ENCODE measurements at places on chromosomes 1 and 21.

GRCh38 chr21:25518491-25518911 is 88.8 kb downstream of the MRPL39 start:
- no peak for DNase-seq

DNA sequence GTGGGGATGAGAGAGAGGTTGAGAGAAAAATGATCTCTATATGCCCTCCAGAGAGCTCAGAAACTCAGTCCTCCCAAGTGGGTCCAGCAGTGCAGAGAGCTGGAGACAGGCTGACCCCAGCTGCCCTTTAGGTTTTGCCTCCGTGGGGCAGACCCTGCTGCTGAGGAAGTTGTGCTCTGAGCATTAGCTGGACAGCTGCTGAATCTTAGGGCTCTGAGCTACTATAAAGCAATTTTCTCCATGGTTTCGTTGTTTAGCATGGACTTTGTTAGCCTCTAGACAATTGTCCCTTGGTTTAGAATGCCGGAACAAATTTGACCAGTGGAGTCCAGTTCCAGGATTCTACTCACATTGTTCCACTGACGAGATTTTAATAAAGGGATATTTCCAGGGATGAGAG is 22.1 kb downstream of the BATF3 start:
- peak; percentile 77 for DNase-seq

DNA sequence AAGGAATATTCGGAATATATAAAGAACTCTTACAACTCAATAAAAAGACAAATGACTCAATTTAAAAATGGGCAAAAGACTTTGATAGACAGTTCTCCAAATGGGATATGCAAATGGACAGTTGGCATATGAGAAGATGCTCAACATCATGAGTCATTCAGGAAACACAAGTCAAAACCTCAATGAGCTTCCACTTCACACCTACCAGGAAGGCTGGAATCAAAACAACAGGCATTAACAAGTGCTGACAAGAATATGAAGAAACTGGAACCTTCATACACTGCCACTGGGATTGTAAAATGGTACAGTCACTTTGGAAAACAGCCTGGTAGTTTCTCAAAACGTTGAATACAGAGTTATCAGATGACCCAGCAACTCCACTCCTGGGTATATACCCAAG is 17.2 kb downstream of the PGBD5 start:
- DNase-seq, result no peak

GRCh38 chr1:160653620-160654016 is 6.8 kb upstream of the SLAMF1 start:
- DNase-seq, result no peak

DNA sequence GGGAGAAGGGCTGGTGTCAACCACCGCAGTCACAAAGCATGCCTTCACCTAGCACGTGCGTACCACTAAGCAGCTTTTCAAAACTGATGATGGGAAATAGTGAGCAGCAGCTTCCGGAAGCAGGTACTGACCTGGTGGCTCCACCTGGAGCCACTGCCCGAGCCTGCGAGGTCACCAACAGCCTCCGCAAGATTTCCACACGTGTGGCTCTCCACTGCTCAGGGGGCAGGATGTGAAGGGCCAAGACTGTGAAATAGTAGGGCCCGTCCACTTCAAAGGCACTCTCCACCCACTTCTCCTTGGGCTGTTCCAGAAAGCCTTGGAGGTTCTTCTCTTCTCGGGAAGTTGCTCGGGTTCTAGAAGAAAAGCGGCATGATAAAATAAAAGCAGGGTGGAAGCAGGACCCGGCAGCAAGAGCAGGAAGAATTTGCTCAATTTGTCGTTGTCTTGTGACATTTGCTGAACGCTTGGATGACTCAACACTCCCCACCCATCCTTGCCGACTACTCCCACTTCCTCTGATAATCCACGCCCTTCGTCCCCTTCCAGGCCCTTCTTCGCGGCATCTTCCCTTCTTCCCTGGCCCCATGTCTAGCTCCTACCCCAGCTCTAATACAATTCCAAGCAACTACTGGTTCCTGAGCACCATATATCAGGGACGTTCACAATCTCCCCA is 124.9 kb upstream of the IFFO2 start:
- DNase-seq, result peak; percentile 74

DNA sequence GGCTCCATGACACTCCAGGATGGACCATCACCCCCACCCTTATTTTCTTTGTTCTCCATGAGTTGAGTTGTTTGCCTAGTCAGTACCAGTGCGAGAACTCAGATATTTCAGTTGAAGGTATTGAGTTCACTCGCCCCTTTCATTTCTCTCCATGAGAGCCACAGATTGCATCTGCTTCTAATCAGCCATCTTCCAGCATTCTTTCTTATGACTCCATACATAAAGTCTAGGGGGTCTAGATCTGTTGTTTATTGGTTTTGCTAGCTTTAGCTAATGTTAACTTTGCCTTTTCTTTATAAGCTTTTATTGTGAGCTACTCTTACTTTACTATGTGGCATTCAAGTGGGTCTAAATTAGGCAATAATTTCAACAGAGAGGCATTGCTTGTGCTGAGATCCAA is 71.6 kb upstream of the PDC start:
- no peak for DNase-seq

All from osteoblast (primary cell).